ENCODE measurements at places on chromosomes 11 and 22.

DNA sequence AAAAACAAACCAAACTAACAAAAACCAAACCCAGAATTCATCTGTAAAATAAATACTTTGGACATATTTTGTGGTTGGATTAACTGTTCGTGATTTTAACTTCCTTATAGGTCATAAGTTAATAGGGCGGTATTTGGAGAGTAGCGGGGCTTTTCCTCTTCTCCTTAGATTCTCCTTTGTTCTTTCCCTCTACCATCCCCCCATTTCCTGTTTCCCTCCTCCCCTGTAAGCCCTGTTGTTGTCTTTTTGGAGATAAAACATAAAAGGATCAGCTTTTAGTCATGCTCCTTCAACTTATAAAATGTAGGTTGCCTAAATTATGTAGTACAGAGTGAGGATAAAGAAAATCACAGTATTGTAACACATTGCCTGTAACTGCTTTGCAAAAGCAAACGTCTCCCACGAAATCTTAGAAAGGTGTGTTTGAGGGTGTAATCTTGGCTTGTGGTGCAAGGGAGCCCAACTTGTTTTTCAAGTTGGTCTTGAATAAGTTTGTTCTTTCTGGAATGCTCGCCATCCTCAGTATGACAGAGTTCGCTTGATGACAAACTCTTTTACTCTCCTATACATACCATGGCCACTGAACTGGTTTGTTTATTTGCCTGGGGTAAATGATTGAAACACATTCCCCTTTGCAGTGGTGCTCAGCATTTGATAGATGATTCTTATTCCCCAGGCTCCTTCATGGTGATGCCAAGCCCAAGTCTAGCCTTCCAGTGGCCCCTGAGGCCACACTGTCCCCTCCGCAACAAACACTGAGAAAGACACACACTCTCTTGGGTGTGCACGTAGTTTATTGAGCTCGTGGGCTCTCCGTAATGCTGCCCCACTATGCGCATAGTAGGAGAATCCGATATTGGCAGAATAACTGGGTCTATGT lies 49.4 kb downstream of the TEAD1 start:
- no peak for DNase-seq

DNA sequence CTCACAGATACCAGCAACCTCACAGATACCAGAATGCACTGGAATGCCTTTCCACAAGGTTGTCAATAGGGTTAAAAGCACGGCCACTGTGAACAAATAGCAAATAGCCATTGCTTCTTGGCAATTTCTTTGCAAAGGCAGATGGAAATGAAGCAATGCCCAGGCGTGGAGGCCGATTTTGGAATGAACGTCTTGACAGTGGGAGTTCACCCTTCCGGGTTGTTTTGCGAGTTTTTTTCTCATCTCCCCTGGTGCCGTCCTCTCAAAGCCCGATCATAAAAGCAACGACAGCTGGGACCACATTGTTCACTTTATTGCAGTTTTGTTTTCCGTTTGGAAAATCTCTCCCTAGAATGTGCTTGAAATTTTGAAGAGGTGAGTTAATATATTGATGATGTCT lies 38.0 kb upstream of the CD82 start:
- no peak for DNase-seq

- no peak for DNase-seq
Observed at GRCh38 chr11:37896016-37896415, 1298.0 kb upstream of the RAG2 start.

- DNase-seq, result no peak
Observed at GRCh38 chr11:75325713-75326438, 25.6 kb downstream of the ARRB1 start.

DNA sequence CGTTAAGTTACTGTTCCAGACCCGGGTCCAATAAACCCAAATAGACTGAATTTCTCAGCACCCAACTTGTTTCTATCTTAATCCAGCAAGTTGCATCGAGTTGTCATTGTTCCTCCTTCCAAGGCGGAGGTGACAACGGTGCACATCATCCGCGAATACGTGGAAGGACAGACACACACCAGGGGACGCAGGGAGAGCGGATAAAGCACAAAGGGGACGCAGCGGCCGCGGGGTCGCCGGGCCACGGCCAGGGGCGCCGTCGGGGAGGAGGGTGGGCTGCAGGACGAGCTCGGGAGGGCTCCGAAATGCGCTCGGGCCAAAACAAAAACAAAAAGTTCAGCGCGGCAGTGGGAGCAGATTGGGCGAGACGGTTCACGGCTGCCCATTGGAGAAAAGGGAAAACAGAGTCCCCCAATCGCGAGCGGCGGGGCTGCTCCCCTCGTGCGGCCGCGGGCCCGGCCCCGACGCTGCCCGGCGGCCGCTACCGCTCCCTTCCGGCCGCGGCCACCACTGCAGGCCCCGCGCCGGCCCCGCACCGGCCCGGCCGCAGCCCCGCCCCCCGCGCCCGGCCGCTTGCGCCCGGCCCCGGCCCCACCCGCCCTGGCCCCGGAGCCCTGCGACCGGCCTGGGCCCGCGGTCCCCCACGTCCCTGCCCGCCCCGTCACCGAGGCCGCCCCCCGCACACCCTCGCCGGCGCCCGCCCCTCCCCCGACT lies 518 bp downstream of the KMT5B start:
- peak; percentile 41 for DNase-seq

GRCh38 chr22:44047891-44048301 lies 23.8 kb downstream of the PARVB start:
- no peak for DNase-seq

DNA sequence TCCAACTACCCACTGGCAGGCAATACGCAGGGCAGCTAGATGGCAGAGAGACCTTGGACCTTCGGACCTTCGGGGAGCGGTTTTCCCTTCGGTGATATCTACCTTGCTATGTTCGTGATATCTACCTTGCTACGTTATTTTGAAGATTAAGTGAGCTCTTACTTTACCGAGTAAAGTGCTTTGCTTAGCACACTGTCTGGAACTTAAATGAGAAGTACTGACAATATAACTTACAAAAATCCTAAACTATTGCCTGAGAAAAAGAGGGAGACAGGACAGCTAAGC lies 1.0 kb upstream of the PRDM10 start:
- no peak for DNase-seq
